ENCODE measurements at places on chromosomes 3 and 15.

GRCh38 chr3:198092276-198092675, 132.3 kb downstream of the LMLN start:
- no peak for DNase-seq

GRCh38 chr15:39796601-39797000, 14.0 kb upstream of the FSIP1 start:
- DNase-seq = no peak

DNA sequence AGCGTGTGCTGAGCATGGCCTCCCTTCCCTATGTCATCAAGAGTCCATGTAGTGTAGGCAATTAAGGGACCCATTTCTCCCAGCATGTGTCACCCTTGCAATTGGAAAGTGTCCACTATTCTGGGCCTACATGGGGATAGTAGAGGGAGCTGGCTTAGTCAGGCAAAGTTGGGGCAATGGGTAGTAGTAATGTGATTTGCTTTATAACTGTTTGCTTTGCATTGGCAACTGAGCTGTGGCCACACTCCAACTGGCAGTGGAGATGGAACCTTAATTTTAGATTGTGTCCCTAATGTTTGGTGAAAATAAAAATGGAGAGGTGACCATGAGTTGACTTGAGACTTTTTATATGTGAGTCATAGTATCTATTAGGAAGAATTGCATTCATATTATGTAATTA, 97.7 kb upstream of the SAMMSON start:
- no peak for DNase-seq

DNA sequence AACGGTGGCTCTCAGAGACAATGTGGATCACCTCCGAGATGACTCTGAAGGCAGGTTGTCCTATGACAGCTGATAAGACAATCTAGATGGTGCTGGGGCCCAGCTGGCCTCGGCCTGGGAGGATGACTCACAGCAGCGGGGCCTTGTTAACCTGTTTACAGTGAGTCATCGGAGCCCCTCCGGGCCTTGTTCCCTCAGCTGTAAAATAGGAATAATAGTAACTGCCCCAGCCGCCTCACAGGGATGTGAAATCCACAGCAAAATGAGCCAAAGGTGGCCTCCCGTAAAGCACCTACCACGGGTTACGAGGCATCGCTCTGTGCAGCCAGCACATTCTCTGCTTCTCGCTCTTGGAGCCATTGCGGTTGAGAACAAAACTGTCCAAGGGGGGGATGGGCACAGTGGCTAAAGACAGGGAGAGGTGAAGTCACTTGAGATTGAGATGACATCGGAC, 88.6 kb upstream of the RASGRF1 start:
- no peak for DNase-seq

GRCh38 chr15:75887178-75887577, 16.5 kb upstream of the FBXO22 start:
- DNase-seq = no peak

- DNase-seq = no peak
These were observed 39.0 kb downstream of the MECOM start for GRCh38 chr3:169624533-169624972.

DNA sequence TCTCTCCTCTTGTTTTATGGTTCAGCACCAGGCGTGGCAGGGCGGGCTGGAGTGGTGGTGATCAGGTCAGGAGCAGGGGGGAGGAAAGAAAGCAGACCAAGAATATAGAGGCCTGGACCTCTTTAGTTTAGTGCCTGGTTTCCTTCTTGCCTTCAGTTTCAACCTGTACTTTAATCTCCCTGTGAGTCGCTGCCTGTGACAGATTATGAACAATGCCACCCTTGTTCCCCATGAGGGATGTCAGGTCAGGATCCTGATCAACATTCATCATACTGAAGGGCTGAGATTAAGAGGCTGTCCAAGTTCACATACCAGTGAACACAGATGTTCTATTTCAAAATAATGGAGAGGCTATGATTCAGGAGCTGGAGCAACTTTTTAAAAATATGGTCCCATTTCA, 11.4 kb downstream of the ENTPD3 start:
- DNase-seq = no peak

- no peak for DNase-seq
These were observed 16.7 kb downstream of the TFG start for GRCh38 chr3:100725935-100726513.

GRCh38 chr15:68666120-68666811, 87.5 kb downstream of the CORO2B start:
- no peak for DNase-seq

DNA sequence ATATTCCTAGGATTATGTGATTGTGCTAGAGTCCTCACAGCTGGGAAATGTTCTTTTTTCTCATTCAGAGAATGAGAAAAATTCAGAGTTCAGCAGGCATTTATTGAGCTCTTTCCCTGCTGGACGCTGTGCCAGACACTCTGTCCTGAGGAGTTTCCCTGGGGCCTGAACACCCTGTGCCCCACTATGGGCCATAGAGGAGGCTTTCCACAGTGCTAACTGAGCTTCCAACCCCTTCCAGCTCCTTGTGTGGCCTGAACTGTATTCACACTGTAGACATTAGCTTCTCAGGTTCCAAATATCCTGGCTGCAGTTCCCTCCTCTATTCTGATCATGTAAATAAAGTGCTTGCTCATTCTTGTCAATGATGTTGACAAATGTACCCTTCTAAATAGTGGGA, 10.0 kb downstream of the ABHD2 start:
- DNase-seq = no peak

DNA sequence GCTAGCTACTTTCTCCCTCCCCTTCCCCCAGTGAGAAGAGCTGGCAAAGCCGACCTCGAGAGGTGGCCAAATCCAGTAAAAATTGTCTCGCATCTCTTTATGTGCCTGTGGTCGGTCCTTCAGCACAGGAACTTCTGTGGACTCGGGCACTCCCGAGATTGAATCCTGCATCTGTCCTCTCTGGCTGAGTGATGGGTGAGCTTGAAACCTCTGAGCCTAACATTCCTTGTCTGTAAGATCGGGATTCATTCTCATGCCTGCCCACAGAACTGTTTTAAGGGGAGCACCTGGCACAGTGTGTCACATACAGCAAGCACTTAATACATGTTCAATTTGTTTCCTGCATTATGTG, 11.3 kb downstream of the CX3CR1 start:
- no peak for DNase-seq

DNA sequence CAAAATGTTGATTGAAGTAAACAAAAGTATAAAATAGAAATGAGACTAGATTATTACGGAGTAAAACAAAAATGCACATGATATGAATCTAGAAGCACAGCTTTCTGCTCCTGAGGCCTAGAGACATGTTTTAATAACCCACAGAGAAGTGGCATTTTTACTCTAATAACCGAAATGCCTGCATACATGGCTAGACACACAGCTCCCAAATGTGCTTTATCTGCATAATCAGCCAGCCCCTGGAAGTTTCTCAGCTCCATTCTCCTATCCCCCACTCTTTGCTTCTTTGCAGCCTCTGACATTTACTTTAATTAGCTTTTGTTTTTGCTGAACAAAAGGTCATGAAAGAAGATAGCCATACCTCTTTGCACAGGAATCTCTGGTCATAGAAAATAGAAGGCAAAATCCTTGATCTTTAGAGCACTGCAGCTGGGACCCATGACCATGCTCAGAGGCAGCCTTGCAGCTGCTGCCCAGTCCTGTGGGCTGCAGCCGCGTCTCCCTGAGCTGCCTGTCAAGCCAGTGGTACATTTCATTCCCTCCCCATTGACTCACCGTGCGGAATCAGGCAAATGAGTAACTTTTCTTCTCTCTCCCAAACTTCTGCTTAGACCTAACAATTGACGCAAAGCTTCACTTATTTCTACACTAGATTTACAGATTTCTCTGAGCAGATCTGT, at the start of gene VEPH1:
VEPH1 (minus strand) TSS at position 501 of the 680 bp plus-strand sequence. CDS start 8,067 bp downstream, outside the sequence.
- DNase-seq = no peak

- no peak for DNase-seq
These were observed 43.3 kb upstream of the LMOD3 start for GRCh38 chr3:69165744-69166143.

- no peak for DNase-seq
These were observed 37.4 kb upstream of the AZI2 start for GRCh38 chr3:28386049-28386448.

GRCh38 chr3:114218006-114218405, 19.4 kb downstream of the ZNF80 start:
- no peak for DNase-seq
